ENCODE measurements at places on chromosomes 2 and 18.

- DNase-seq: peak; percentile 32
These were observed 70.2 kb downstream of the TPGS2 start for GRCh38 chr18:36758623-36759022.

- DNase-seq: no peak
These were observed 82.0 kb upstream of the NT5C1B start for GRCh38 chr2:18671363-18671762.

GRCh38 chr2:112690853-112691401 is 29.9 kb upstream of the NT5DC4 start:
- peak; percentile 44 for DNase-seq

GRCh38 chr2:53174539-53174938 is 593.1 kb upstream of the CHAC2 start:
- DNase-seq: no peak

- no peak for DNase-seq
These were observed 39.0 kb downstream of the SLC66A2 start for GRCh38 chr18:79912409-79912991.

- no peak for DNase-seq
These were observed 258.6 kb downstream of the ZEB2 start for GRCh38 chr2:144261336-144261735.

DNA sequence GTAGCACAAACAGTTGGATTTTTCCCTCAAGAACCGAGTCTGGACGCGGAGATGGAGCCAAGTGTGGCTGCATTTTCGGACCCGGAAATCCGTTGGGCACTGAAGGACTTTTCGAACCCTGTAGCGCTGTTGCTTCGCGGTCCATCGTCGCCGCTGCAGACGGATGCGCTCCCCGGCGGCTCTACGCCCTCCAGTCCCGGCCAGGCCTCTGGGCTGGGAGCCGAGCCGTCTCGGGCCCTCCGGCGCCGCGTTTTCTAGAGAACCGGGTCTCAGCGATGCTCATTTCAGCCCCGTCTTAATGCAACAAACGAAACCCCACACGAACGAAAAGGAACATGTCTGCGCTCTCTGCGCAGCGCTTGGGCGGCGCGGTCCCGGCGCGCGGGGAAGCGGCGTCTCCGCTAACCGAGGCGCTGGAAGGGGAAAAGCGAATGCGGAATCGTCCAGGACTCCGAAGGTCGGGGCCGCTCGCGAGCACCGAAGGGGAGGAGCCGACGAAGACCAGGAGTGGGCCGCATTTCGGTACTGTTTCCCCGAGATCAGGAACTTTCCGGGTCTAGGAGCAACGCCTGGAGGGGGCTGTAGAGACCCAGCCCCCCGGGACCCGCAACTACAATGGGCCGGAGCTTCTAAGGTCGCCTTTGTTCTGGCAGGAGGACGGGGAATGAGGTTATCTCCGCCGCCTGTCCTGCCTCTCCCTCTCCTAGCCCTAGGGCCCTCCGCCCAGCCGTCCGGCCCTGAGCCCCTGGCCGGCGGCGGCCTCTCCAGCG is 3.2 kb downstream of the EMX1 start:
- no peak for DNase-seq

DNA sequence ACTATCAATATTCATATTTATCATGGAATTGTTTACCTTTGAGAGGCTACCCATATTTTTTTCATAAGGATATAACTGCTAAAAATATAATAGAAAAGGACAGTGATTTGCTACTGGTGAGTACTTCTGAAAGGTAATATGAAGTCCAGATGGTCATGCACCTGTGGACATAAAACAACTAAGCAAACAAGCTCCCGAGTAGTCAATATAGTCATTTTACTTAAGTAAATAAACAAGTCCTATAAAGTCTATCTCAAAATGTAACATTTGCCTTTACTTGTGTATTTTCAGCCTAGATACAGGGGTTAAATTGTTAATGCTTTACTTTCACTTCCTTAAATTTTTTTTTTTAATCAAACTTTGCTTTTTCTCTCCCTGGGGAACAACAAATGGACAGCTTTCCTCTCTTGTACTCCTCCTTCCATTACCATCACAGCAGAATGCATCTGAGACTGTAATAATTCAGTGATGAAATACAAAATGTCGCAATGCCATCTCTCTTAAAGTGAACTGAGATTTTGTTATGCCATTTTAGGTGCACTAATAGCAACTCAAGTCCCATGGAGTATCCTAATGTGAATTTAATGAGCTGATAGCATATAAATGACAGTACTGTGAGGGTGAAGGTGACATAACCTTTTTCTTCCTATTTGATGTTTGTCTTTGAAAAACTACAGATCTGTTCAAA is 1325.4 kb upstream of the ZEB2 start:
- DNase-seq: no peak

DNA sequence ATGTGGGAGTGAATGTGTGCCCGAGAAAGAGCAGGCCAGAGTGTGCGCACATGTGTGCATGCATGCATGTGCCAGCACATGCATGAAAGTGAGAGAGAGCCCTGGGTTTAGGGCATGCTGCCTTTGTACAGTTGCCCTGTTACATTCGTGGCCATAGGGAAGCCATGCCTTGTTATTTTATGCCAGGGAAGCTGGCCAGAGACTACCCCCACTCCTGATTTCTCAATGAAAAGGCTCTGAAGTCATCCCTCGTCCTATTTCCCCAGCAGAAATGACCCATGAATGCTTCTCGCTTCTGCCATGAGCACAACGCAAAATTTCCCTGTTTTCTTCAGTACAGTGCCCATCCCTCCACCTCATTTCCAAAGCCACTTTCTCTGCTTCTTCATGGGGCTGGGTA is 143.0 kb downstream of the CELF4 start:
- no peak for DNase-seq

DNA sequence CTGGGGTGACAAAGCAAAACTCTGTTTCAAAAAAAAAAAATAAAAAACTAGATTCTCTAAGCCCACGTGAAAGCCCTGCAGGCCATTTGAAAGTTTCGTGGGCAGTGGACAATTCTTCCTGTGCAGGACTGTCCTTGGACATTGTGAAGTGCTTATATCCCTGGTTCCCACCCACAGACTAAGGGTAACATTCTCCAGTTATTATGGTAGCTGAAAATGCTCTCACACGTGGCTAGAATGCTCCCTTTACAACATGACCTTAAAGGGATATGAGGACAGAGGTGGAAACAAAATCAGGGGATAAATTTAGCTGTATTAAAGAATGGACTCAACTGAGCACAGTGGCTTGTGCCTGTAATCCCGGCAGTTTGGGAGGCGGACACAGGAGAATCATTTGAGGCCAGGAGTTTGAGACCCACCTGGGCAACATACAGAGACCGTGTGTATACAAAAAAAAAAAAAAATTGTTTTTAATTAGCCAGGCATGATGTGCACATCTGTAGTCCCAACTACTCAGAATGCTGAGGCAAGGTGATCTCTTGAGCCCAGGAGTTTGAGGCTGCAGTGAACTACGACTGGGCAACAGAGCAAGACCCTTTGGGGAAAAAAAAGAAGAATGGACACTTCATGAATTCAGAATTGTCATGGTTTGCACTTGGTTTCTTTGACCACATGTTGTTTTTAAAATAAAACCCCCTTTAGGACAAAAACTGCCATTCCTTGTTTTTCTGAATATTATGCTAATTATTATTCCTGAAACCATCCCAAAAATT is 167.9 kb downstream of the MGAT5 start:
- DNase-seq: no peak

GRCh38 chr2:37367310-37367709 is 22.9 kb downstream of the QPCT start:
- DNase-seq: no peak

DNA sequence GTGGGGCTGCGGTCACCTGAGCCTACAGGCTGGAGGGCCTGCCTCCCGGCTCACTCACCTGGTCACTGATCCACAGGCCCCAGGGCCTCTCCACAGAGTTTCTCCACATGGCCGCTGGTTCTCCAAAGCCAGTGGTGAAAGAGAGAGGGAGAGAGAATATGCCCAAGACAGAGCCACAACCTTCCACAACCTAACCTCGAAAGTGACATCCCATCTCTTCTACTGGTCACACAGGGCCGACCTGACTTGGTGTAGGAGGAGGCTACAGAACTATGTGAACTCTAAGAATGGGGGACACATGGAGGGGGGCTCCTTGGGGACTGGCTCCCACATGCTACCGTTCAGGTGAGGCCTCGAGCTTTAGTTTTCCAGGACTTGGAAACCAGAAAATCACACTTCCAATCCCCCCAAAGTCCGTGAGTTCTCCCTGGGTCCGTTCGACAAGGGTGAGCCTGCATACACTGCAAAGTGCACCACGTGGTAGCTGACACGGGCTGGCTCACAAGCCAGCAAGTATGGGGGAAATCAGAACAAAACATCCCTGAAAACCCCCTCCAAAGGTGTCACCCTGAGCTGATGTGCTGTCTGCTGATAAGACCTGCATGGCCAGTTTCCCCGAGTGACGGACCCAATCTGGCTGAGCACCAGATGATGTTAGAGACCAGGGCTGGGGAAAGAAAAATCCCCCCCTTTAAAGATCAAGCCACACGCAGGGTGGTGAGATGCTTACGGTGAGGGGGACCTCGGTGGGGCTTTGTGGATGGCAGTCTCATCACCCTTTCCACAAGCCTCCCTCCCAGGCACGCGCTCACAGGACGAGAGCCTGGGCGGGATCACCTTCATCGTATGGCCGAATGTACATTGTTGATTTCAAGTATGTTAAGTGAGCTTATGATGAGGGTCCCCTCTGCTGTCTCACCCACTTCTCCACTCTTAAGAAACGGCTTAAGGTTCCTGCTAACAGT is 54.2 kb upstream of the SEMA4C start:
- no peak for DNase-seq

DNA sequence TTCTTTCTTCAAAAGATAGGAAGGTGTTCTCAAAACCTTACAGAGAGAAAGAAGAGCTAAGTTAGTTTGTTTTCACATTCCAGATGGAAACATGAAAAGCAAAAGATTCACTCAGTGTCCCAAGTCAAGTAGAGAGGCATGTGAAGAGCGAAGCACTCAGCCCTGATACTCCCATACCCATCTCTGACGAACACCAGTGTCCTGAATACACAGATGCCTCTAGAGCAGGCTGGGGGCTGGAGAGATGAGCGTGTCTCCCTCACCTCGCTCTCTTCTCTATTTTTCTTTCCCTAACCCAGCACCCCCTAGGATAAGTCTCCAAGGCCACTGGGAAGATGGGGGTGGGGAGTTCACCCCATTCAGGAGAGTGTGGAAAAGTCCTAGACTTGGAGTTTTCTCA is 227.8 kb downstream of the TMEM163 start:
- DNase-seq: no peak

GRCh38 chr2:120984452-120985173 is 248.9 kb downstream of the GLI2 start:
- DNase-seq: no peak

GRCh38 chr2:12352889-12353288 is 363.8 kb upstream of the TRIB2 start:
- no peak for DNase-seq

- DNase-seq: no peak
These were observed 46.2 kb downstream of the FAM168B start for GRCh38 chr2:131046918-131047652.

GRCh38 chr2:132560562-132560961 is 109.4 kb downstream of the LYPD1 start:
- DNase-seq: no peak

DNA sequence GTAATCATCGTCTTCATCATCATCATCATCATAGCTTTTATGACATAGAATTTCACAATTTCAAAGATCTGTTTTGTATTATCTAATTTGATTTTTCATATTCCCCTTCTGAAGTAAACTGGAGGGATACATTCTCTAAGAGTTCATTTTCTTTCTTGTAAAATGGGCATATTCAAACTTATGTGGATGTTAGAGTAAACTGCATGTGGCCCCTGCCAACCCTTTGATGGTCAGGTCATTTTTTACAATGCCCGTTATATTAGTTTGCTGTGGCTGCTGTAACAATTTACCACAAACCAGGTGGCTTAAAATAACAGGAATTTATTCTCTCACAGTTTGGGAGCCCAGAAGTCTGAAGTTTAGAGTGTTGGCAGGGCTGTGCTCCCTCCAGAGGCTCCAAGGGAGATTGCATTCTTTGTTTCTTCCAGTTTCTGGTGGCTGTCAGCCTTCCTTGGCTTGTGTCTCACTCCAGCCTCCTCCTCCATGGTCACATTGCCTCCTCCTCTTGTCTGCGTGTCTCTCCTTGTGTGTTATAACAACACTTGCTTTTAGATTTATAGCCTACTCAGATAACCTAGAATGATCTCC is 127.5 kb upstream of the MMADHC start:
- peak; percentile 48 for DNase-seq

- DNase-seq: peak; percentile 7
These were observed 33.7 kb upstream of the MCM6 start for GRCh38 chr2:135909976-135910375.

DNA sequence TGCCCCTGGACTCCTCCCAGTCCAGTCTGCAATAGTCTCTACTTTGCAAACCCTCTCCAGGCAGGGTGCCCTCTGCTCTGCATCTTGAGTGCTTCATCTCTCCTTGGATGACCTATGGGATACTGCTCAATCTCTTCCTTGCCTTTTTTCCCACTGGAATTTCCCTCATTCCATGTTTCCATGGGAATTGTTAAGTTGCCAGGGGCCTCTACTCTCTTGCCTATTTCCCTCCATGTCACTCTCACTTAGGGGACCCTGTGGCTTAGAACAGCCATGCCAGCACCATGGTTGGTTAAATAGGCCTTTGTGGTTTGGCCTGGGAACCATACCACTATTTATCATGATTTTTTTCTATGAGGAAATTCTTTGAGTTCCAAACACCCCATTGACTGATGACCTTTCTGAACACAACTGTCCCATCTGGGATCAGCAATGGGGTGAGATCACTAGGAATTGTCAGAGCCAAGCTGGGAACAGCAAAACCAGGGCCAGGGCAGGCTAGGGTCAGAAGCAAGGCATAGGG is 91.4 kb upstream of the RBMS1 start:
- DNase-seq: peak; percentile 78

- no peak for DNase-seq
These were observed 10.5 kb downstream of the PLB1 start for GRCh38 chr2:28506112-28506910.

- DNase-seq: no peak
These were observed 47.4 kb downstream of the PTRHD1 start for GRCh38 chr2:24745825-24746224.

GRCh38 chr2:239158641-239159475 is 242.0 kb downstream of the HDAC4 start:
- no peak for DNase-seq

DNA sequence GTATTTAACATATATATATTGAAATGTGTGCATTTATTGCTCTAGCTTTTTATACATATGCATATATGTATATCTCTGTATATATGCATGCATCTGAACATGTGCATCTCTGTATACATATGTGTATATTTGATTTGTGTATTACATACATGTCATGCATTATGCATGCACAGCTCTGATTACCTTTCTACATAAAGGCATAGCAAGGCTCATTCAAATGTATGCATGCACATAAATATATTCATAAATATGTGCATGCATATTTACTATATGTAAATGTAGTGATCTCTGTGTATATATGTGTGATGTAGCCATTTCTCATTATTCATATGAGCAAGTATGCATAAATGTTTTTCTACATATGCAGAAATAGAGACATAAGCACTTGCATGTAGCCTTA is 64.6 kb downstream of the TRIB2 start:
- DNase-seq: no peak

DNA sequence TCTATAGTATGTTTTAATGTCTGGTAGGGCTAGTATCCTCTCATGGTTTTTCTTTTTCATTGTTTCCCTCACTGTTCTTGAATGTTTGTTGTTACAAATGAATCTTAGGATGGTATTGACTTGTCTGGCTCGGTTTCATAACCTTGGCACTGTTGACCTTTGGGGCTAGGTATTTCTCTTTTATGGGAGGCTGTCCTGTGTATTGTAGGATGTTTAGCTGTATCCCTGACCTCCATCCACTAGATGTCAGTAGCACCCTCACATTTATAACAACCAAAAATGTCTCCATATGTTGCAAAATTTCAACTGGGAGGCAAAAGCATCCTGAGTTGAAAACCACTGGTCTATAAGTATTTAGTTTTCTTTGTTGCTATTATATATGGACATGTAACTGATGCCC is 7.0 kb upstream of the AOX1 start:
- DNase-seq: no peak
